Bone marrow (tissue), 2 donors: ENCODE measurements at places on chromosomes 1 and 21.

- DNase-seq = no peak
Observed at GRCh38 chr1:159201642-159202041, 3.0 kb upstream of the ACKR1 start.

GRCh38 chr1:4597020-4597419 is 57.4 kb upstream of the AJAP1 start:
- no peak for DNase-seq

DNA sequence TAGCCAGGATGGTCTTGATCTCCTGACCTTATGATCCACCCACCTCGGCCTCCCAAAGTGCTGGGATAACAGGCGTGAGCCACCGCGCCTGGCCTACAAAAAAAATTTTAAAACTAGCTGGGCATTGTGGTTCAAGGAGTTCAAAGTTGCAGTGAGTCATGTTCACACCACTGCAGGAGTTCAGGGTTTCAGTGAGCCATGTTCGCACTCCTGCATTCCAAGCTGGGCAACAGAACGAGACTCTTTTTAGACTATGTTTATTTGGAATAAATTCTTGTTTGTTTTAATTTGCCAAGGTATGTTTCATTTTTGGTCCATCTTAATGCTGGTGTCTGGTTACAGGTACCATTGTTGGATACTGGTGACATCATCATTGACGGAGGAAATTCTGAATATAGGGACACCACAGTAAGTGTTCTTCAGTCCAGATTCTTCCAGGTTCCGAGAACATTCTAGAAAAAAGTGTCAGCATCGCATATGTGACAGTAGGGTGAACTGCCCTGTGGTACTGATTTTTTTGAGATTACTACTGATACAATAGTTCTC is 3.9 kb downstream of the PGD start:
- no peak for DNase-seq

DNA sequence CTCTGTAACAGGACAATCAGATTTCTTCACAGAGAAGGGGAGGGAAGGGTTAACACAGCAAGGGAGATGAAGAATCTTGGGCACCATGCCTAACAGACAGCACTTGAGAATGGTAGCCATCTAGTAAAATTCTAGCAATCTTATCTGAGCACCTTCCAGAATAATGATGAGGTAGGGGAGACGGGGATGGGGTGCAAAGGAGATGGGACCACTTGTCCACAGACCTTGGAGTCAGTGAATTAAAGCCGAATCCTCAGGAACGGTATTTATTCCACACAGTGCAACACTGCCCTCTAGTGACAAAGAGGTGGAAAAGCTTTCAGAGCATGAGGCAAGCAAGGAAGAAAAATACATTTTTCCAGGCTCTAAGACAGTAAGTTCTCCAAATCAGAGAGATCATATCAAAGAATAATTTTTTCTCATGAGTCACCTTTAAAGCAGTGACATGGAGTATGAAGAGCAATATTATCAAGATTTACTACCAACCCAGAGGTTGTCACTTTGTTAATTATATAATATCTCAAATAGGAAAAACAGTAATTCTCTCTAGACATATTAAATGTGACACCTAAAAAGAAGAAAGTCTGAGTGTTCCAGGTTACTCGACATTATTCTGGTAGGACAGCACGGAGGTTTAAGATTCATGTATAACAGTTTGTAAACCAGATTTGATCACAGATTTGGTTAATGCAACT is 43.3 kb upstream of the LPAR3 start:
- peak; percentile 34 for DNase-seq

- no peak for DNase-seq
Observed at GRCh38 chr1:109274533-109275476, 8.1 kb downstream of the PSRC1 start.

- no peak for DNase-seq
Observed at GRCh38 chr1:241924080-241924808, 33.3 kb upstream of the BECN2 start.

GRCh38 chr1:156862584-156862983 is 1.9 kb downstream of the NTRK1 start:
- DNase-seq = no peak

- no peak for DNase-seq
Observed at GRCh38 chr1:32984090-32984454, 19.5 kb upstream of the RNF19B start.

DNA sequence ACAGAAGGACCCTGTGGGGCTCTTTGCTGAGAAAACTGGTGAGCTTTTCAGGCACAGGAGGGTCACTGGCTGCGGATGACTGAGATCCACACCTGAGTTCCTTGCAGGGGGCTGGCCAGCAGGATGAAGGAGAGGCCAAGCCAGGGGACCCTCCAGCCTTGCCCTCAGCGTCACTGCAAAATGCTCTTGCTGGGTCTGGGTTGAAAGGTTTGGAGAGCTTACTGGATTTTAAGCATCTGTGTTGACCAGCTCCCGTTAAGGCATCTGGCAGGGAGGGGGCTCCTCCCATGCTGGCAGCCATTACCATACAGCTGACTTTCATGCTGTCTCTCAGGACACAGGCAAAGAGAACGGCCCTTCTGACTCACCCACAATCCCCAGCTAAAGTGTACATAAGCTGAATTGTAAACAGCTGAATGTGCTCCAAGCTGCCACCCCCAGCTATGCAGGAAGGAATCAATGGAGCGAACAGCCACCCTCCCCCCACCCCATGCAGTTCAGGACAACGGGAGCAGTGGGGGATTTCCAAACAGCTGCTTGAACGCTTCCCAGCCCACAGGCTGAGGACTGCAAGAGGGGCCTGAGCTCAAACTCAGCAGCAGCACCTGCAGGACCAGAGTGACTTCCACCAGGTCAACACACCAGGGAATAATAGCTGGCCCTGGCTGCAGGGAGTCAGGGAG is 21.3 kb upstream of the A3GALT2 start:
- DNase-seq = no peak

- DNase-seq = no peak
Observed at GRCh38 chr21:42373196-42373907, 7.0 kb upstream of the TFF1 start.

DNA sequence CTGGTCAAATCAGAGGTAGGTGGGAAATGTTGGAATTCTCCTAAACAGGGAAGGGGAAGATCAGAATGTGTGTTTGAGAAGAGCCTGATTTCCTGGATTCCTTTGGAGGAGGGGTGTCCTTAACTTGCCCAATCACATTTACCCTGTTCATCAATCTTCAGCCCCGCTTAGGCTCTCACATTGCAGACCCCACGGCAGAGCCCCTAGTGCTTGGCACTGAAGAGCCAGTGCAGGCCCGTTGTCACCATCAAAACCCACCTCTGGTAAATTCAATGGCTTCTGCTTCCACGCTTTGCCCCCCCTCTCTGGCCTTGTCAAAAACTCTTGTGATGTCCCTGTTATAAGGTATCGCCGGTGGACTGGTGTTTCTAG is 2.3 kb downstream of the AGPAT3 start:
- DNase-seq = no peak

GRCh38 chr1:101283443-101283842 is 46.6 kb downstream of the S1PR1 start:
- no peak for DNase-seq

GRCh38 chr1:234675572-234675971 is 65.6 kb upstream of the IRF2BP2 start:
- DNase-seq = no peak

GRCh38 chr1:185373813-185374529 is 56.9 kb upstream of the IVNS1ABP start:
- DNase-seq = no peak

- no peak for DNase-seq
Observed at GRCh38 chr1:61397935-61398334, 315.6 kb downstream of the NFIA start.

DNA sequence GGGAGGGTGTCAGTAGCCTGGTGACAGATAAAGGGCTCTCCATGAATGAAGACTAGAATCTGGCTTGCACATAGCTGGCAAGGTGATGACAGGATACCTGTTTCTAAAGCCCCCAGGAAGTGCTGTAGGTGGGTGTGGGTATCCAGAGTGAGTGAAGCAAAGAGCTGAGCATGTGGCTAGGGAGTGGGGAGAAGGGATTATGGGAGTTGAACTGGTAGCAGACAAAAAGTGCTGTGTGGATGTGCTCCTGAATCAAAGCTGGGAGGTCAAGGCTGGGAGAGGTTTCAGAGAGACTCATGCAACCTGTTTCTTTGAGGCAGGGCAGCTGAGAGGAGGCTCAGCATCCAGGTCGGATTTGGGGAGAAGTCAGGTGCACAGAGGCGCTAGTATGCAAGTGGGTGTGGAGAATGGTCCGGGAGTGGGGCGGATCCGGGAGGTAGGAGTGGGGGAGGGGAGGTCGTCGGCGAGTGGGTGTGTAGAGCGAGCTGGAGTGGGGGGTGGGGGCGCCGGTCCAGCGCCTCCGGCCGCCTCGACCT is 600 bp downstream of the ASTN1 start:
- no peak for DNase-seq

- no peak for DNase-seq
Observed at GRCh38 chr1:227889047-227889862, 58.5 kb downstream of the WNT9A start.

DNA sequence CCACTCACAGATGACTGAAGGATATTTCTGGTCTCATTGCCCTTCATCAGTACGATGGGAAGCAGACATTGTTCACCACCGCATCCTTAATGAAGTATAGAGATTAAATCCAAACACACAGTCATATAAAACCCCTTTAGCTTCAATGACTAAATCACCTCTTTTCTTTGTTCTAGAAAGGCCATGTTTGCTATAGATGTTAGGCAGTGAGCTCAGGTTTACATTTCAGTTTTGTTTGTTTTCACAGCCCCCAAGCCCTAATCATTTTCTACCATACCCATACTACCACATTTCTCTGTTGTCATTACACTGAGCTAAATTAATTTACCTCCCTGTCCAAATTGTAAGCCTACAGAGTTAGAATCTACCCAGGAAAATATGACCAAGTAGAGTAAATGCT is 385.1 kb downstream of the NTNG1 start:
- no peak for DNase-seq

GRCh38 chr1:146032631-146033219 is 11.2 kb upstream of the HJV start:
- no peak for DNase-seq

DNA sequence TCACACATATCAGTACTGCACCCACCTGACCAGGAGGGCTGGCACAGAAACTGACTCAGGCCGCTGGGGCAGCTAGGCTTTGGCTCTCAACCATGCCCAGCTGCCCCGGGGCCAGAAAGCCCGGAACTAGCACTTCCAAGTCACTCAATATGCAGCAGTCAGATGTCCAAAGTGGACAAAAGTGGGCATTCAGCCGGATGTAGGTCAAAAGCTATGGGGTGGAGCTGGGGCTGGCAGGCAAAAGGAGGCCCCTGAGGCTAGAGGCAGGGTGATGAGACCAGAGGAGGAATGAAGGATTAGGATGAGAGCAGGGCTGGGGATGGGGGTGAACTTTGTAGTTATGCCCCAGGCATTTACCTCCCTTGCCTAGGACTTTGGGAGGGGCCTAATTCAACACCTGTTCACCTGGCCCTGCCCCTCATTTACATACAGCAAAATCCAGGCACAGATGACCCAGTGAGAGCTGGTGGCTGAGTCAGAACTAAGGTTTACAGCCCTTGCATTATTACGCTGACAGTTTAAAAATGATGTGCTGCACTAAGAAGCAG is 30.7 kb upstream of the EDN2 start:
- DNase-seq = no peak

GRCh38 chr1:229843627-229844238 is 217.7 kb downstream of the URB2 start:
- DNase-seq = no peak

DNA sequence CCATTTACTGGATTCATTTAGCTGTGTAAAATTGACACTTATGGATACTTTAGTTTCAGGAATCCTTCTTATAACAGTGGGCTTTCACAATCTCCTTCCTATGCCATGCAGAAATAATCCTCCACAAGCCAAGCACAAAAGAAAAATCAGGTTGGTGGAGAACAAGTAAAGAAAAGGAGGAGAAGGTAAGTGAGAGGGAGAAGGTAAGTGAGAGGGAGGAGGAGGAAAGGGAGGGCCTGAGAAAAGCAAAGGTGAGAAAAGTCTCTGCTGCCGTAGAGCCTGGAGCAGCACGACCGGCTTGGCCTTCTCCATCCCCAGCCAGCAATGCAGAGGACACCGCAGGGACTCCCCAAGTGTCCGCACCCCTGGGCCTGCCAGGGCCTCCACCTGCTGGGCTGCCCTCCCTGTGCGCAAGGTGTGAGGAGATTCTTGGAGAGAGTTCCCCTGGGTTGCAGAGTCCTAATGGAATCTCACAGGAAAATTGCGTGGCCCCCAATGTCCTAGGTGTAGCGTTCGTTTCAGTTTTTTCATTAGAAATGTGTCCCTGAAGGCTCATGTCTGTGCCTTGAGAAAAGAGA is 39.0 kb downstream of the PRMT2 start:
- DNase-seq = no peak

GRCh38 chr1:207806531-207807325 is 54.9 kb downstream of the CD46 start:
- DNase-seq = no peak

- no peak for DNase-seq
Observed at GRCh38 chr1:160032165-160032820, 503 bp upstream of the PIGM start.

DNA sequence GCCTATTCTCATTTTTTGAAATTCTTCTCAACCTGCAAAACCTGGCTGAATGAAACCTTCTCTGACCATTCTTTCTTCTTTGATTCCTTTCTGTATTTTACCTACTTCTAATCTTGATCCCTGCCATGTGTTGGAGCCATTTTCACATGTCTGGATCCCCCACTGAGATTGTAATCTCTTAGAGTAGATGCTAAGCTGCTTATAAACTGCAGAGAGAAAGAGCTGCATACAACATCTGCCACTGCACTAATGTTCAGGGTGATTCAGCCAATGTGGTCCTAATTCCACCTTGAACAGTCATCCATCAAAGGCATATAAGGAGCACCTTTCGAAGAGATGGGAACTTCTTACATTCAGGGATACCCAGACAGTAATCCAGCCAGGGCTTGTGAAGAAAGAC is 16.2 kb upstream of the DAB1 start:
- DNase-seq = no peak

GRCh38 chr21:15422783-15423182 is 307.0 kb upstream of the USP25 start:
- no peak for DNase-seq

- DNase-seq = no peak
Observed at GRCh38 chr1:97377432-97378034, 543.3 kb downstream of the DPYD start.

- DNase-seq = no peak
Observed at GRCh38 chr1:184965944-184966860, 8.1 kb downstream of the NIBAN1 start.

DNA sequence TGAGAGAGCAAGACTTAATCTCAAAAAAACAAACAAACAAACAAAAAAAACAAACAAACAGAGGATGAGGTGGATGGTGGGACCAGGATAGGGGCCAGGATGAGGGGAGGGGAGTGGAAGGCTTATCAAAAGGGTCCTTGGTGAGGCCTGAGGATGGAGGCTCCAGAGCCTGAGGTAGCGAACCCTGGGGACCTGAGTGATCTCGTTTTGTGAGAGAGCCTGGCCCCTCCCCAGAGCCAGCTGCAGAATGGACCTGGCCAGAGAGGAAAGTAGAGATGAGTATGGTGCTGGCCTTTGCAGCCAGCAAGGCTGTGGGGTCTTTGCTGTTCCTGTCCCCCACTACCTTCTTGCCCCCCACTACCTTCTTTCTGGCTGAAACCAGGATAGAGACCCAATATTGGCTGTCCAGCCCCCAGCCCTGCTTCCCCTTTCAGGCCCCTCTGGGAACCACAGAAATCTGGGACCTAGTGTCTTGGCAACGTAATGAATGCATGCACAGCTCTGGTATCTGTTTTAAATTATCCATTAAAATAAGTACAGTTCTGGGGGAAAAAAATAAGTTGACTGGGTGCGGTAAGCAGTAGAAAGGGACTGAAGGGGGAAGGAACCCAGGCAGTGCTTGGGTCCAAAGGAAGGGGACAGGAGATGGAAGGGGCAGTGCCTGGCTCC is 1.1 kb upstream of the LMNA start:
- no peak for DNase-seq
